ENCODE measurements at places on chromosomes 12 and 14.

DNA sequence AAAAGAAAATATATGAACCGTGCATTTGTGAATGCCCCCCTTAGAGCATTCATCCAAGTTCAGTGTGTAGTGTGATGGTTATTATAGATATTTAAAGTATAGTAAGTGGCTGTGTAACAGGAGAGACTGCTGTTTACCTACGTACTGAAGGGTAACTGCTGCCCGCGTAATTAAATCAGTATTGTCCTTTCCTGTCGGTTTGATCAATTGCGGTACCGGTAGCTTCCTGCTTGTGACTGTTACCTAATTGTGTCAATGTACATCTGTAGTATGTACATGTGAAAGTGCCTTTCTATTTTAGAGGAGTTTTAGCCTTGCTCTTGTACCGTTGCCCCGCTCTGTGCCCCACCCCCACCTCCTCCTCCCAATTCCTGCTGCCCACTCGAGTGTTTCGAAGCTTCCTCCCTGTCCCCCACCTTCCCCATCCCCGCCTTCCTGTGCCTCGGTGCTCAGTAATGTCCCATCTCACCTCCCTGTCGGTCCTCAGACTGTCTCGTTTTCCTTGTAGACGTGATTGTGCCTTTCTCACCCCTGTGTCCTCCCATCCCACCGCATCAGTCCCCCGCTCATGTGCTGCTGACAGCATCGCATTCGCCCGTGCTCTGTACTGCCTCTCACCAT lies 75.0 kb downstream of the KICS2 start:
- DNase-seq, result no peak

DNA sequence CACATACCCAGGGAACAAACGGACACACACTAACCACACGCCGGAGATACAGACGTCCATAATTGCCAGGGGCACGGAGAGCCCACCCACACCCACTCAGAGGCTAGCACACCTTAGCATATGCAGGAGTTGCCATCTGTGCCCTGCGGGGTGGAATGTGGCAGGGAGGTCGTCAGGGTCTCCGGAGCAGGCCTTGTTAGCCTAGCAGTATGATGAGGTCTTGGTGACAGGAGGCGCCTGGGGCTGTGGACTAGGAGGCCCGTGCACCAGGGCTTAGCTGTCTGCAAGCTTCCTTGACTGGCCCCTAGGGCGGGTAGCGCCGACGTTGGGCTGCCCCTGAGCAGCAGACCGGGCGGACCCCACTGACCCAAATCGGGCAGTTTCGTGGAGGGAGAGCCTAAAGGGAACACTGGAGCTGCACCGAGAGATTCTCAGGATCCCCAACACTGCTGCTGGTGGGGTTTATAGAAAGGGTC lies 10.0 kb downstream of the STAC3 start:
- no peak for DNase-seq

DNA sequence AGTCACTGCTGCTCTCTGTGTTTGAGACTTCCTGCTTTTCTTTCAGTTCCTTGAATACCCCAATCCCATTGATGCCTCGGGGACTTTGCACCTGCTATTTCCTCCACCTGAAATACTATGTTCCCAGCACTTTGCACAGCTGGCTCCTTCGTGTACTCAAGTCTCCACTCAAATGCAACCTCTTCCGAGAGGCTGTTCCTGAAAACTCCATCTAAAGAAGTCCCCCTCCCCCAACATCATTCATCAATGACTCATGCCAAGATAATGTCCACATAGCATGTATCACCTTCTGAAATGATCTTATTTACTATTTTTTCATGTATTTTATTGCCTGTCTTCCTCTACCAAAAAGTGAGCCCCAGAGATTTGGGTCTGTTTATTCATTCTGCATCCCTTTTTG lies 48.6 kb downstream of the HSPB8 start:
- no peak for DNase-seq

- DNase-seq, result no peak
Observed at GRCh38 chr14:69953266-69953915, 74.2 kb downstream of the SMOC1 start.

- no peak for DNase-seq
Observed at GRCh38 chr14:90487031-90487430, 90.2 kb downstream of the CALM1 start.

DNA sequence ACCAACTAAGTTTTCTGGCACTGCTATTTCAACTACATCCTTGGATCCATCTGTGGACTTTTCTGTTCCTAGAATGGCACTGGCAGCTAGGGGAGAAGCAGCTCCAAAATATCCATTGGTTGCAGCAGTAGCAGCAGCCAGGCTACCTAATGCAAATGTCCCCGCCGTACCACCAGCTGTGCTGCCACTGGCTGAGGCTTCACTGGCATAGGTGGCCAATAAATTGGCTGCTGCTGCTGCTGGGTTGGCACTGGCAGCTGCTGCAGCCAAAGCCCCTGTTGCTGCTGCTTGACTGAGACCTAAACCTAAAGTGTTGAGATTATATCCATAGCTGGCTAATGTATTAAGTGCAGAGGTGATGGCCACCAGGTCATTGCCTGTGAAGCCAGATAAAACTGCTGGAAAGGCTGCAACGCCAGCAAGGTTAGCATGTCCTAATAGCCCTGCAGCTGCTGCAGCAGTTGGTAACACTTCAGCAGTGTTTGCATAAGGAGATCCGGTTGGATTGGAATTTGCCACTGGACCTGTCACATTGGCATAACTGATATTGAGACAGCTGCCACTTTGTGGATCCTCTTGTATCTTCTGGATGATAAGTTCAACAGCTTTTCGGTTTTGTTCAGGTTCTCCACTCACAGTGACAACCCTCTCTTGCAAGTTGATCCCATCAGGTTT lies 149.5 kb downstream of the NOVA1 start:
- no peak for DNase-seq

DNA sequence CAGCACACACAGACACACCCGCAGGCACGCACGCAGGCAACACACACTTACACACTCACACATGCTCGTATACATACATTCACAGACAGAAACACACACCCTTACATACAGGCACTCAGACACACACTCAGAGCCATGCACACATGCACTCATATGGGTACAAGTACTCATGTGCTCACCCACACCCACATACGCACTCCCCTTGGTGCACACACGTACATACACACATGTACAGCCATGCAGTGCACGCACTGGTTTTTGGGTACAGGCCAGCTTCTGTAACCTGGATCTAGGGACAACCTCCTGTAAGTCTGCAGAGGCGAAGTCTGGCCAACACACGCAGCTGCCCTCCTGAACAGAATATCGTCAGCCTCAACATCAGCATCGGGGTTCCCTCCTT lies 221.3 kb upstream of the RTL1 start:
- DNase-seq, result no peak

DNA sequence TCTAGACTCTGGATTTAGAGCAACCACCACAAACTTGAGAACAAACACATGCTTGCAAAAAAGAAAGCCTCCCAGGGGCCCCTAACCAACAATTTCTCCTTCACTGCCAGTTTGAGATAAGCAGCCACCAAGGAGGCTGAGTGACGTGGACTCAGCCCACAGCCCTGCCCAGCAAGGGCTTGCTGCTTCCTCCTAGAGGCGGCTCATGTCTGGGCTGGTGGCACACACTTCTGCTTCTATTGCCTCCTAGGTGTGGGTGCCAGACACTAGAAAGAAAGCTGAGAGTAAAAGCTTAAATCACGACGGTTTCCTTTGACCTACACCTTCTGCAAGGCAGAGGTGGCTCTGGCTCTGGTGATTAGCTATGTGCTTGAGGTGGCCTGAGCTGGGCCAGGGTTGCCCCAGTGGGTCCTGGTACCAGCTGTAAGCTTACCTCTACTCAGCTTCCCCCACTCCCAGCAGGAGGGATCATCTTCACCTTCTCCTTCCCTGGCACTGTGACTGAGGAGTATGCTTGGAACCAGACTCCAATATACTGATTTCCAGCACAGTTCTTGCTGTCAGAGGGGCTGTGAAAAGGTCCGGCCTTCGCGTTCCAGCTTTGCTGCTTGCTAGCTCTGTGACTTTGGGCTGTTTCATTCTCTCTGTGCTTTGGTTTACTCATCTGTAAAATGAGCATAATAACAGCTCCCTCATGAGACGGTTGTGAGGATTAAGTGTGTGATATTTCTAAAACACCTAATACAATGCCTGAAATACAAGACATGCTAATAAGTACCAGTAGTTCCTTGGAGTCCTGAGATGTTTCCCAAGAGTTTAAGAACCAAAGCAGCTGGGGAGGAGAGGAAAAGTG lies 89.7 kb upstream of the PARP11 start:
- no peak for DNase-seq

GRCh38 chr14:51867741-51868140 lies 7.3 kb downstream of the GNG2 start:
- DNase-seq, result no peak

- DNase-seq, result no peak
Observed at GRCh38 chr12:90238663-90239271, 530.1 kb upstream of the ATP2B1 start.

DNA sequence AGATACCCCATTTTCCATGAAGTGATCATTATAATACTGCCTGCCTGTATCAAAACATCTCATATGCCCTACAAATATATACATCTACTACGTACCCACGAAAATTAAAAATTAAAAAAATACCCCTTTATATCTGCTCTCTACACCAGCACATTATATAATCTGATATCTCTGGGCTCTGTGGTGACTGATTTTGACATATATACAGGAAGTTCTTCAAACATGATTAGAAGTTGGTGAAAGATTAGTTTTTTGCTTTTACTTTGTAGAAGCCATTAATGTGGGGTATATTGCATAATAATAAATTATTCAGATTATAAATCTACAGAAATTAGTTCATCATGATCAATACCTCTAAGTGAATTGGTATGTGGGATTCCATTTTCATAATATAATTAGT lies 126.7 kb upstream of the MDM1 start:
- no peak for DNase-seq

GRCh38 chr14:93941293-93941910 lies 14.3 kb downstream of the FAM181A start:
- DNase-seq, result no peak

- DNase-seq, result no peak
Observed at GRCh38 chr12:10305411-10305810, 2.3 kb upstream of the KLRD1 start.

GRCh38 chr12:92516277-92516600 lies 186.6 kb upstream of the PLEKHG7 start:
- no peak for DNase-seq

DNA sequence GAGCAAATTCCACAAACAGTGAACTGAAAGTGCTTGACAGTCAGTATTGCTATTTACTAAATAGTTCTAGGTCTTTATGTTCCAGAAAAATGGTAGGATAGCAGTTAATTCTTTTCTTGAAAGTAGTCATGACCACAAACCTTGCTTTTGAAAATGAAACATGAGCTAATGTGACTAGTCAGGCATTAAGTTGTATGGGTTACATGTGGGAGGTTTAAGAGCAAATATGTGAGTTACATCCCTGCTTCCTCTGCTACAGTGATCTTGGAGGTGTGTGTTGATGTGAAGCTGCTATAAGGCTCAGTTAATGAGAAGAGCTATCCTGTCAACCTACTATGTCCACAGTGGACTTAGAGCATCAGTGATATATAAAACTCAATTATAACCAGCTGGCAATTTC lies 741.6 kb downstream of the FSCB start:
- DNase-seq, result peak; percentile 38

DNA sequence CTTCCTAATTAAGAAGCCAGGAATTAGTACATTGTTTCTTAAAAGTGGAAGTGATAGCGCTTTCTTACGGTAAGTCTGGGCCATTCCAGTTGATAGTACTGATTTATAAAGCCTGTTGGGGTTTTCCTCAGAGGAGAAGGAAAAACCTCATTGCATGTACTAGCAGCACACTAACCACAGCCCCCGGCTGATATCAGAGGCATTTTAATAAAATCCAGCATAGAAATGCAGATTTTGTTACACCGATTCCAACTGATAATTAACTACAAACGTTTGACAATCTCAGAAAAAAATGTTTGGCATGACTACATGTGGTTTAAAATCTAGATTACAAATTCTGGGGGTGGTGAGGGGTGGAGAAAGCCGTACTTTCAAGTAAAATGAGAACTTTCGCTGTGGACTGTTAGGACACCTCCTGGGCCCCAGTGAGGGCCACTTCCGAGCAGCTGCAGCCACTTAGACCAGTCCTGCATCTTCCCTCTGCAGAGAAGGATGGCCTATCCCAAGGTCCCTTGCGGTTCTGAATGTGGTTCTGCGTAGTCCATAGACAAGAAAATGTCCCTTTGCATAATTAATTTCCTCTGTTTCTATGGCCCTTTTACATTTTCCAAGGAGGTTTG lies 374.4 kb downstream of the NUAK1 start:
- DNase-seq, result no peak

DNA sequence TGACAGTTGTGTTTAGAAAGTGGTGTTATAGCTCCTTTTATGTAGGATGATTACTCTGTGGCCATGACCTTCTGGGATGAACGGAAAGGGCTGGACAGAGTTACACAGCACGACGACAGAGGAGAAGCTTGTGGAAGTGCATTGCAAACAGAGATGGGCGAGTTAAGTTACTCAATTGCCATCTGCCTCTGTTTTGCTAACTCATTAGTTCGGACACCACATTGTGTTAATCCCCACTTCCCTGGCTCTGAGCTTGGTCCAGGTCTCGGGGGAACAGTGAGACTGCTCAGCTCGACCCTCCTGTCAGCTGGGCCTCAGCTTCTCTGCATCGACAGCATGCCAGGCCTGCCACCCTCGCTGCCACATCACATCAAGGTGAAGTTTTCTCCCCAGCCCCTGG lies 408.0 kb downstream of the ZFP36L1 start:
- DNase-seq, result no peak

DNA sequence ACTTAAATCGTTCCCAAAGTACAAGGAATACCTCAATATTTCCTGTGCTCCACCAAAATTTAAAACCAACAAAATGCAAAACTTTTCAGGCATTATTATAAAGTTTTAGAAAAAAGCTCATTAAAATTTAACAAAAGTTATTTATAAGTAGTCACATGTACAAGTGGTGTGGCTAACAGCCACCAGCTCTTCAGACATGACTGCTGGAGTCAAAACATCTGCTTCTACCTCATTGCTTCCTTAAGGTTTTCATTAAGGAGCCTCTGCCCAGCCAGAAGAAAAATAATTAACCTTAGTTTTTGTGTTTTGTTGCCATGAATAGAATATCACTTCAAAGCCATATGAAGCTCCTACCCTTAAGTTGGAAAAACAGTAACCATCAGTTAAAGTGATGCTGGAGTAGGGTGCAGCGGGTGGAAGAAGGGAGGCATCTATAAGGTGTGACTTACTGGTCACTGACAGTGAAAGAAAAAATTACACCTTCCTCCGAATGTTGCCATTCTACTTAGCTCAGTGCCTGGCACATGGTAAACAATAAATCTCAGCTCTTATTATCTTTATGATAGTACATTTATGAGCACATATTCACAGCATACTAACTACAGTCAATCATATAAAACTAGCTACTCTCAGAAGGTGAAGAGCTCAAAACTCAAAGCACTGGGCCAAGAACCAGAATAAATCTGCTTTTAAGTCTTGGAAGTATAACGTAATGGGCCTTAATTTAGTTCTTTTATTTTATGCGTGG lies 57.7 kb downstream of the GALC start:
- no peak for DNase-seq

GRCh38 chr12:57983858-57984505 lies 42.6 kb downstream of the ATP23 start:
- DNase-seq, result no peak

- DNase-seq, result no peak
Observed at GRCh38 chr12:53651737-53652136, 24.1 kb downstream of the ATP5MC2 start.
